SK-N-MC (cell line): ENCODE measurements at places on chromosomes 13 and 19.

DNA sequence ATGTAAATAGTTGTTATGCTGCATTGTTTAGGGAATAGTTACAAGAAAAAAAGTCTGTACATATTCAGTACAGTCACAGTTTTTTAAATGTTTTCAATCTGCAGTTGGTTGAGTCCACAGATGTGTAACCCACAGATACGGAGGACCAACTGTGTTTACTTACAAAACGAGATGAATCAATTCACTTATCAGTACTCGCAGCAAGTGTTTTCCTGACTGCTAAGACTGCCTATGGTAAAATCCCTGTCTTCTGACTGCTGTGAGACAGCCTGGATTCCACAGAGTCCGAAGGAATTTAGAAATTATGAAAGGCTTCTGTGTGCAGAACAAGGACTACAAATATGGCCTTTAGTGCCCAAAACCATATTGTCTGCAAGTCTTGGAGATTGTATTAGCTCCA is 45.7 kb upstream of the C1QTNF9 start:
- no peak for DNase-seq

DNA sequence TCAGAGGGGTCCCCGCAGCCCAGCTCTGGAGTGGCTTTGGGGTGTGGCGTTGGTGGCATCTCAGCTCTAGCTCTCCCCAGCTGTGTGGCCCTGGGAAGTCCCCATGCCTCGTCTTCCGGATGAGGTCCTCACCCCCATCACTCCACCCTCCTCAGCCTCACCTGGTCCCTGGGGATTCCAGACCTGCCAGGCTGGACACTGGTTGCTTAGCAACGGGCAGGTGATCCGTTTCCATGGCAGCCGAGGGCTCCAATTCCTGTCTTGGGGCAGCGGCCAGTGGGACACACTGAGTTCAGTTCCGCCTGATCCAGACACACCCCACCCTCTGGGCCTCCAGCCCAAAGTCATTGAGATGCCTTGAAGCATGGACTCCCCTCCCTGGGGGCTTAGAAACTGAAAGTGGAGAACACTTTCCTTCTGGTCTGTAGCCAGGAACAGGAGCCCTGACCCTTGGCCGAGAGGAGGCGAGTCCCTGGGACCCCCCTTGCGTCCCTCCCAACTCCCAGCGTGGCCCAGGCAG is 7.7 kb upstream of the MISP start:
- DNase-seq: no peak

- no peak for DNase-seq
Observed at GRCh38 chr19:48804496-48804895, 6.3 kb downstream of the BCAT2 start.

GRCh38 chr19:11843722-11844121 is 4.8 kb upstream of the ZNF439 start:
- no peak for DNase-seq

DNA sequence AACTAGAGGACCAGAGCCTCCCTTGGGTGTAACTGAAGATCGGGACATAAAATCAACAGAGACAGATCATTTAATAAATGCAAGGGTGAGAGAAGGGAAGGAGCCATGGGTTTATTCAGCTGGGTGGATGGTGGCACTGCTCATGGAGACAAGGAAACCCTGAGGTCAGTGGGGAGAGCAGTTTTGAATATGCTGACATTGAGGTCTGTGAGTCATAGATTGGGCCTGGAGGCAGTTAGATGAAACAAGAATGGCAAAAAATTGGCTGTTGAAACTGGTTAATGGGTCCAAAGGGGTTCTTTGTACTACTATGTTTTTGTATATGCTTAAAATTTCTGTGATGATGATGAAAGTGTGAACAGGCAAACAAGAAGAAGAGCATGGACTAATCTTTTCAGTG is 5.1 kb upstream of the GTF3A start:
- no peak for DNase-seq

DNA sequence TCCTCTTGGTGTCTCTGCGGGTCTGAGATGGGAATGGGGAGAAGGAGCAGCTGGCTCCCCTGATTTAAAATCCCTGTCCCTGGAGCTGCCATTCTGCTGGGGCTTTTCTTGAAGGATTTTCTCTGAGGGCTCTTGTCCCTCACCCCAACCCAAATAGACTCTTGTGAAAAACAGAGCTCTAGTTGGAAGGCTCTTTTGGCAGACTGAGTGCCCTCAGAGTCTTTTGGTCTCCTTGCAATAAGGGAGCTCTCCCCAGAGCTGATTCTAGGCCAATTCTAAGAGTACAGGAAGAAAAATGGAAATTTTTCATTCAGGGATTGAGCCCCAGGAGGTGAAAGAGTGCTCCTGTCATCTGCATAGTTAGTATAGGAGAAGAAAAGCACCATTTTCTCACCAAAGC is 238.3 kb downstream of the COG6 start:
- DNase-seq: no peak

GRCh38 chr13:100637796-100638195 is 36.8 kb downstream of the TMTC4 start:
- DNase-seq: no peak

DNA sequence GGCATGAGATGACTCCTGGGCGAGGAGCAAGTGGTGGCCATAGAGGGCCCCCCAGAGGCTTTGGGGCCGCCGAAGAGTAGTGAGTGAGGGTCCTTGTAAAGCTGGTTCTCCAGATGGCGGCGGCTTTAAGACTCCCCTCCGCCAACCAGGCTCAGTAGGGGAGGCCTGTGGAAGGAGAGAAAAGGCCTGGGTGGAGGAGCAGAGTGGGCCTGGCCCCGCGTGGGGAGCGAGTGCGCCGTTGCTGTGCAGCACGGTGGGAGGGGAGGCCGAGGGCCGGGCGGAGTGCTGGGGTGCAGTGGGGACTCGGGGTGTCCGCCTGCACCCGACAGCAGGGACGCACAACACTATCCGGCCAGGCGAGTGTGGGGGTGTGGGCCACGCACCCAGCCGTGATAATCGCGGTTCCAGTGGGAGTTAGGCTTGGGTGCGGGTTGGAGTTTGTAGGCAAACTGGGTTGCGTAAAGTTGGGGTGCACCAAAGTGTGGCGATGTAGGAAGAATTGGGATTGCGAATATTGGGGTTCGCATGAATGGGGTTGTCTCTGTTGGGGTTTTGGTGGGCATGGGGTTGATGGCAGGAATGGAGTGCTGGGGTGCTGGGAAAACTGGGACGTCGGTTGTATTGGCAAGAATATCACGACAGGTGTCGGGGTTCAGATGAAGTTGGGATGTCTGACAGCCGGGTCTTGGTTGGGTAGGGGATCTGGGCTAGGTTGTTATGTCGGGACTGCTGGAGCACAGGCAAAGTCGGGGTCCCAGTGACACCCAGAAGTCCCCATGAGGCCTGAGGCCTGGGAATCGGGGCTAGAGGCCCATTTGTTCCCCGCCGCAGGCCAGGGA is 687 bp upstream of the CIRBP start:
- no peak for DNase-seq

- no peak for DNase-seq
Observed at GRCh38 chr13:52949044-52949443, 79.6 kb upstream of the OLFM4 start.

GRCh38 chr19:3178377-3178972 is at the start of gene S1PR4:
TSS of gene S1PR4 (plus strand) at chr19:3178769. CDS start at chr19:3178793, 24 bp downstream.
- no peak for DNase-seq

- DNase-seq: peak; percentile 22
Observed at GRCh38 chr13:32284927-32285632, 30.1 kb downstream of the ZAR1L start.

DNA sequence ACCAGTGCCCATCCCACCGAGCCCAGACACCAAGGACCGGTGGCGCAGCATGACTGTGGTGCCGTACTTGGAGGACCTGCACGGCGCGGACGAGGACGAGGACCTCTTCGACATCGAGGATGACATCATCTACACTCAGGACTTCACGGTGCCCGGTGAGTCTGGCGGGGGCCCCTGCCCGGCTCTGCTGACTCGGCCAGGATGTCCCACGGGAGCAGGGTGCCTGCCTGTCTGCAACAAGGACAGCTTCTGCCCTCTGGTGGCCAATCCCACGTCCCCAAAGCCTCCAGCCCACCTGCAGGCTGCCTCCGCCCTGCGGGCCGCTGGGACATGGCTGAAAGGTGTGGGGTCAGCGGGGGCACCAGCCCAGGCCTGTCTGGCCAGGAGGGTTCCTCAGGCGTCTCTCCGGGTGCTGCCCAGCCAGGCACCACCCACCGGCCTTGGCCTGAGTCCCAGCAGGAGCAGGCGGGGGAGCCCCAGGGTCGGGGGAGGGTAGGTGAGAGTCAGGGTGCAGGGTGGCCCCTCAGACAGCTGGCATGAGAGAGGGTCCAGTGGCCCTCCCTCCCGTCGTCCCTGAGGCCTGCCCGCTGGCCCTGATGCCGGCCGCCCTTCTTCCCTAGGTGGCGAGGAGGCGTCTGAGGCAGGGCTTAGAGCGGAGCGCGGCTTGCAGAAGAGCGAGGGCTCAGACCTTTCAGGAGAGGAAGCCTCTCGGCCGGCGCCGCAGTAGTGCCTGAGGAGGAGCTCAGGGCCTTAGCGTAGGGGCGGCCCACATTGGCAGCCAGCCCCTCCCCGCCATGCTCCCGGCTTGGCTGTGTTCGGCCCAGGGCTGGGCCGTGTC is 14.6 kb downstream of the CBARP start:
- DNase-seq: no peak

GRCh38 chr13:93951951-93952350 is 527.5 kb downstream of the DCT start:
- no peak for DNase-seq

DNA sequence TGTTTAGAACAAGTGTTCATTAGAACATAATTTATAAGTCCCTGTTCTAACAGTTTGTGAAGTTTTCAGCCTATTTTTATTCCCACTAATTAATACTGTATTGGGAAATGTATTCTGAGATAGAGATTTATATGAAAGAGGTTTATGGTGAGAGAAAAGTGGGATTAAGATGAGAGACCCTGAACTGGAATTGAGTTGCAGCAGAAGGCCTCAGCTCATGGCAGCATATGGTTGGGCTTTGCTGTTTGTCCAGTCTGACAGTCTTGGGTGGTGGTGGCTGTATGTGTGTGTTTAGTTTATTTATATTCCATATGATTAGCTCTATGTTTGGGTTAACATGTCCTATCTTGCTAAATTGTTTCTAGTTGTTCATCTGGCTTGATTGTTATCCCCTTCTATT is 575.1 kb downstream of the SLITRK5 start:
- no peak for DNase-seq

DNA sequence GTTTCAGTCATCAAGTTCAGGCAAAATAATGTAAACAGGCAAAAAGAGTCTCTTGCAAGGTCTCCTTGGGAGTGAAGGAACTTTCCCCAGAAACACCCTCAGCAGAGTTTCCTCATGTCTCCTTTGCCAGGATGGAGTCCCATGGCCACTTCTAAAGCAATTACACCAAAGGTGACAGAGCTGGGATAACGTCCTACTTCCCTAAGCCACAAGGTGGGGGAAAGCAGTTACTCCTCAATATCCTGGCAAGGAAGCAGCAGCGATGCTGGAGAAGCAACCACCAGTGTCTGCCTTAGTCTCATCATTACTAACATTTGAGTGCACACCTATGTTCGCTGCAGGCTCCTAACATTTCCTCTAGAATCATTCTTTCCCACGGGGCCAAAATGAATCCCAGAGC is 88.6 kb downstream of the UBL3 start:
- DNase-seq: no peak

DNA sequence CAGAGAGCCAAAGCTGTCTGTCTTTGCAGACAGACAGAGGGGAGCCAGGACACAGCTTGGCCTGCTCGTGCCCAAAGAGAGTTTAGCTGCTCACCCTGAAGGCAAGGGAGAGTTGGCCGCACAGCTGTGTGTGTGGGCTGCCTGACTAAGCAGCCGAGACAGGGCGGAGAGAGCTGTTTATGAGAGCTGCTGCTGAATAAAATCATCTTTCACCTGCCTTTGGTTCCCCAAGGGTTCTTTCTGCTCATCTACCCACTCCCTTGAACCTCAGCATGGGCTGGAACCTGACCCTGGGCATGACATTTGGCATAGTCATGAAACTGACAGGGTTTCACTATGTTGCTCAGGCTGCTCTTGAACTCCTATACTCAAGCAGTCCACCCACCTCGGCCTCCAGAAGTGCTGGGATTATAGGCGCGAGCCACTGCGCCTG is 98.2 kb downstream of the RBM26 start:
- DNase-seq: no peak

- no peak for DNase-seq
Observed at GRCh38 chr13:46401432-46401831, 14.4 kb upstream of the RUBCNL start.

GRCh38 chr13:79749984-79750551 is 269.1 kb downstream of the NDFIP2 start:
- DNase-seq: no peak

DNA sequence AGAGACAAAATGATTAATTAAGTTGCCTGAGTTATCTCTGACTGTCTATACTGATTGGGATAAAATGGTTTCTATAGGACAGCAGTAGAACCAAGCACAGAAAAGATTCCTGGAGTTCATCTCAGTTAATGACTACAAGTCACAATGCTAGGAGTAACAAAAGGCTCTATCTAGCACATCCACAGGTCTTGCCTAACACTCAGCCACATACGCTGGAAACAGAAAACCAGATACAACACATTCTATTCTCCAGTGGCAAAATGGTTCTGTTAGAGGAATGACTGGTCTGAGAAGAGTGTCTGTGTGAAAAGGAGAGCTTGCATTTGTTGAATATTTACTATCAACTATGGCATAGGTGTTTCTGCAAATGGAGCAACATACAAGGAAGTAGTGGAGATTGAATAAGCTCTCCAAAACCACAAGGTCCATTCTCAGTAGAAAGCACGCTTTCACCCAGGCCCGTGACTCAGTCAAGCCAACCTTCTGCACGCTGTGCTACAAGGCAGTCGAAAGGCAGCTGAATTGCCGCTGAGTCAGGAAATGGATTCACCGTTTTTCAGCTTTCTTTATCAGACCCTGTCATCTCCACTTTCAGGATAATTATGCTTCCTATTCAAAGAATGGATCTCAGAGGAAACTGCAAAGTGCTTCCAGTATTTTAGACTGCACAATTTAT is 761.5 kb downstream of the EFNB2 start:
- DNase-seq: no peak

- DNase-seq: no peak
Observed at GRCh38 chr13:46211483-46212351, at the start of gene LRRC63. TSS of gene LRRC63 (plus strand) at chr13:46211928. CDS start at chr13:46213035, 1,107 bp downstream.

- DNase-seq: peak; percentile 55
Observed at GRCh38 chr19:12881172-12881808, at the start of gene DNASE2. TSS of gene DNASE2 (minus strand) at chr19:12881449. CDS start at chr19:12881375, 74 bp downstream.

DNA sequence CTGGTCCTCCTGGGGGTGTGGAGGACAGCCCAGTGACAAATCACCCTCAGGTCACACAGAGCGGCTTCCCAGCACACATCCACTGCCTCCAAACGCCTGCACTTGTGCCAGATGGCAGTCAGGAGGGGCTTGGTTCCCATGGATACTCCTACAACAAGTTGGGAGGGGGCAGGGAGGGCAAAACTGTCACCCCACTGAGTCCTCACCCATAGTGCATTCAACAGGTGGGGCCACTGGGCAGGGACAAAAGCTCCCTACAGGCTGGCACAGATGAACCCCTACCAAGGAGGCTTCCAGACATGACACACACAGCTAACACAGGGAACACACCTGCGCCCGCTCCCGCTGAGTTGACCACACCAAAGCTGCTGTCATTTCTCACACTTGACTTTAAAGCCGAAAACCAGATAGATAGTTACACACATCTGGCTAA is 120.5 kb downstream of the STK24 start:
- no peak for DNase-seq

- DNase-seq: no peak
Observed at GRCh38 chr19:17910791-17911360, 21.9 kb upstream of the CCDC124 start.
